ENCODE measurements at places on chromosomes 11 and 22.

GRCh38 chr11:133966172-133966651, 9.4 kb upstream of the IGSF9B start:
- peak; percentile 74 for DNase-seq

GRCh38 chr22:40215266-40215665, 37.5 kb downstream of the TNRC6B start:
- no peak for DNase-seq

- DNase-seq, result no peak
Measured at GRCh38 chr11:116611998-116612620, 160.7 kb downstream of the BUD13 start.

DNA sequence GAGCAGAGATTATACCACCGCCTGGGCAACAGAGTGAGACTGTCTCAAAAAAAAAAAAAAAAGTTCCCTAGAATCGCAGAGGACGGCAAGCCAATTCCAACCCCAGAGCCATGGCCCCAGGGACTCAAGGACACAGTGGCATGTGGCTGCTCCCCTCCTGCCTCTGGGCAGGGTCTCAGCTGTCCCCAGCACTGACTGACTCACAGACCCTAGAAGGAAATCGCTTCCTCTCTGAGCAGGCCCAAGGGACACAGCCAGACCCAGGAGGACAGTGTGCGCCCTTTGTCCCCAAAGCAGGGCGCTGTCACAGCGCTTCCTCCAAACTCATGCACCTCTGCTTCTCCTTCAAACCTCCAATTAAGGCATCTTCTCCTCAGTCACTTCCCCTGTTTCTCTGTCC, 2.3 kb downstream of the PACSIN3 start:
- no peak for DNase-seq

DNA sequence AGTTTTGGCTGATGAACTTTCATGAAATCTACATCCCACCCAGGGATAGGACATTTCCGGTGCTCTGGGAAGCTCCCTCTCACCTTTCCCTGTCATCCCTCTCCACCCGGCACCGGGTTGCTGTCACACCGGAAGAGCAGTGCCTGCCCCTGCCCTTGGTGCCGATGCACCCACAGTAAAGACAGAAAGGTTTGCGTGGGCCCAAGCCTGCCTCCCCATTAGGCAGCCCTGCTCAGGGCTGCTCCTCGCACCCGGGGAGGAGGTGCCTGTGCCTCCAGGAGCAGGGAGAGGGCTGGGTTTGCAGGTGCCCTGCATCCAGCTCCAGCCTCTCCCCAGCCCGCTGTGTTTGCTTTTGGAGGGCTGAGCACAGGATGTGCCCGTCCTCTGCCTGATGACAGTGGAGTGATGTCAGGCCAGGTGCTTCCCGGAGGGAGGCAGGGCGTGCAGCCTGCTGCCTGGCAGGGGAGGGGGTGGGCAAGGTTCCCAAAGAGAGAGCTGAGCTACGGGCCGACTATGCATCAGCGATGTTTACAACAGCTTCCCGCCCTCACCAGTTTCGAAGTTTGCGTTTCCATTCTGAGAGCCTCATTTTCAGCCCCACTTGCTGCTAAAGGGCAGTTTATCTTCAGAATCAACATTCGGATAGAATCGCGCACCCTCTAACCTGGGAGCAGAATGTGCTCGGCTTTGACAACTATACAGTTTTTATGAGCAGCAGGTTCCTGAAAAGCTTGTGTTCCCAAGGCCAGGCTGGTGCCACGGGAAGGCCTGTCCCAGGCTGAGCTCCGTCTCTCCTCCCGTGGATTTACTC, 83.2 kb upstream of the CLDN5 start:
- no peak for DNase-seq

DNA sequence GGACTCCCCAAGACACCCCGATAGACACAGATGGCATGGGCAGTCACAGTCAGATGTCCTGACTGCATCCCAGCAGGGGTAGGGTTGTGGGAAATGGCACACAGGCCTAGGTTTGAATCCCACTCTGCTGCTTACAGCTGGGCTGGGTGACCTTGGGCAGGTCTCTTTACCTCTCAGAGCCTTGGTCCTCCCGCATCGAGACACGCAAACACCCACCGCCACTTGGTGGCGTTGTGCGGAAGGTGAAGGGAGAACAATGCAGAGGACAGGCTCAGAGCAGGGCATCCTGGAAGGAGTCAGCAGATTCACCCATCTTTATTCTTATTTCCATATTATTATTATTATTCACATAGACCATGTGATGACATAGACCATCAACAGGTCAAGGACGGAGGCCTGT, 140.5 kb downstream of the MIAT start:
- no peak for DNase-seq

GRCh38 chr11:84255483-84255882, 969.3 kb upstream of the CCDC90B start:
- no peak for DNase-seq

- DNase-seq, result peak; percentile 46
Measured at GRCh38 chr22:28950617-28951411, 67.4 kb downstream of the ZNRF3 start.

DNA sequence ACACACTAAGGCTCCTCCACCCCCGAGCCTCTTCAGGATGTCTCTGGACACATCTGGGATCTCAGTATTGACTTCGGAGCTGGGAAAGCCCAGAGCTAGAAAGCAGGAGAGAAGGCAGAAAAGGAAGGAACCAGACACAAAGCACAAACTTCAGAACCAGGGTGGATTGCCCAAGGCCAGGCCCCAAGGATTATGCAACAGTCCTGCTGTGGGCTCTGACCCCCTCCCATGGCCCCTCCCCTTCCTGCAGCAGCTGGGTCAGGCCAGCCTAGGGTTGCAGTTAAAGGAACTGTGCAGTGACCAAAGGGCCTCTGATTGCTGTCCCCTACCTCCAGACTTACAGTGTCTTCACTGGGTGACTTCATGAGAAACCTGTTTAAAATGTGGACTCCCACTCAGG, 5.3 kb downstream of the KCNE3 start:
- DNase-seq, result peak; percentile 17

DNA sequence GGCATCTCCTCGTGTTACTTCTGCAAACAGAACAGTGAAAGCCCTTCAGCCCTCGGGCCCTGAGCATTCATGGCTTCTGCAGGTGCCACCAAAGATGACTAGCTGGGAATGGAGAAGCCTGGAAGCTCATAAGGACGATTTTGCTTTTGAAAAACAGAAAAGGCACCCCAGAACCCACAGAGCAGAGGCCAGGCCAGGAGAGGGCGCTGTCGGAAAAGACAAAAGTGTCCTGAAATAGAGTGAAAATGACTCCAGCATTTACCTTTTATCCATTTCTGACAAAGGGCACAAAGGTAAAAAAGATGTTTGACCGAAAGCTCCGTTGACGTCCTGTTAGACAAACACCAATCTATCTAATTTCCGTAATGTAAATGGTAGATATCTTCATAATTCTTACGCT, 37.6 kb downstream of the ZNF195 start:
- peak; percentile 33 for DNase-seq

GRCh38 chr11:64560139-64560771, 30.8 kb upstream of the SLC22A12 start:
- DNase-seq, result no peak

- no peak for DNase-seq
Measured at GRCh38 chr11:46712874-46713576, 6.0 kb upstream of the F2 start.

- no peak for DNase-seq
Measured at GRCh38 chr22:17665854-17666253, 27.3 kb downstream of the BCL2L13 start.

GRCh38 chr11:67056267-67057204, at the start of gene RHOD:
RHOD (plus strand) TSS chr11:67056847; CDS start chr11:67056903, 56 bp downstream.
- peak; percentile 69 for DNase-seq

GRCh38 chr11:65047581-65048422, 6.8 kb downstream of the SAC3D1 start:
- DNase-seq, result peak; percentile 21

DNA sequence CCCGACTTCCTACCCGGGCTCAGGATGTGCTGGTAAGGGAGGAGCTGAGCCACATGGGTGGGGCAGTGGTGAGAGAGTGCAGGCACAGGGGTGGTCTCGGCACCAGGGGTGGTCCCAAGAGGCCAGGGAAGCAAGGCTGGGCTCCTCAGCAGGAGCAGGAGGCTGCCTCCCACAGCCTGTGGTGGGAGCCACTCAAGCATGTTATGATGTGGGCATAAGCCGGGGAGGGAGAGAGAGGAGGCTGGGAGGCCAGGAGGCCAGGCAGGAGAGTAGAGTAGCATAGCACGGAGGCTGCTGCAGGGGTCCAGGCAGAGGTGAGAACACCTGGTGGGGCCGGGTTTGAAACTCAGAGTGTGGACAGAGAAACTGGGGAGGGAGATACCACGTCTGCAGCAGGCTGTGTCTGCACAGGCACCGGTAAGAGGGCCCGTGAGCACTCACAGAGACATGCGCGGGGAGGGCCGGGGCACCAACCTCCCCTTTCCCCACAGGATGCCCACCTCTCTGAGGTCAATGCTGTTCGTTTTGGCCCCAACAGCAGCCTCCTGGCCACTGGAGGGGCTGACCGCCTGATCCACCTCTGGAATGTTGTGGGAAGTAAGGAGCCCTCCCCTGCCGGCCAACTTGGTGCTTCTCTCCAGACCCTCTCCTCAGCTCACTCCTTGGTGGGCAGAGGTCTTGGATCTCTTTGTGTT, 10.7 kb downstream of the ATG16L2 start:
- no peak for DNase-seq

- no peak for DNase-seq
Measured at GRCh38 chr11:120714438-120714837, 202.9 kb downstream of the GRIK4 start.

DNA sequence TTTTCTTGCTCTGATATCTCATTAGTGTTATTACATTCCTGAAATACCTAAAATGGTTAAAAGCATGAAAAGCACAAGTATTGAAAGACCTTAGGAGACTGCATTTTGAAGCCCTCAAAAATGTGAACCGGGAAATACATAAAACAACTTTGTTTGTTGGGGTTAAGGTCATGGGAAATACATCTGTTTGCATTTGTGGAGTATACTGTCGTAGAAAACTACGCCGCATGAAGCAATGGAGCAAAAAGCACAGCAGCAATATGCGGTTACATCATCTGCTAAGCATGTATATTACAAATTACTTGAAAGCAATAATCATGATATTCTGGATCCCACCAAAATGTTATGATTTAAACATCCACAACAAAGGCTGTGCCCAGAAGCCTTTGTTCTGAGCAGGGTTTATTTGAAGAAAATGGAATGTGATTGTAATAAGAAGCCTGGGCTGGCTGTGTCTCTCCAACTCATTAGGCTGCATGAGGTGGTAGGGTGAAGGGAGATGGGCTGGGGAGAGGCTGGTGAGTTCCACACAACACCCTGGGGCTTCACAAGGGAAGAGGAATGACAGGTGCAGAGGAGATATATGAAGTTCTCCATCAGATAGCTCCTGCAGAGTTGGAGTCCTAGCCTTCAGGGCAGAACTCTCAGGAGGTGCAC, 64.7 kb upstream of the LIN7C start:
- DNase-seq, result peak; percentile 78

DNA sequence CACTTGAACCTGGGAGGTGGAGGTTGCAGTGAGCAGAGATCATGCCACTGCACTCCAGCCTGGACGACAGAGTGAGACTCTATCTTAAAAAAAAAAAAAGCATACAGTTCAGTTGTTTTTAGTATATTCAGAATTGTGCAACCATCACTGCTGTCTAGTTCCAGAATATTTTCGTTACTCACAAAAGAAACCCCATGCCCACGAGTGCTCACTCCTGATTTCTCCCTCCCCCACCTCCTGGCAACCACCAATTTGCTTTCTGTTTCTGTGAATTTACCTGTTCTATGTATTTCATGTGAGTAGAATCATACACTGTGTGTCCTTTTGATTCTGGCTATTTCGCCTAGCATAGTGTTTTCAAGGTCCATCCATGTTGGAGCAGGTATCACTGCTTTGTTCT, 24.8 kb downstream of the PTPRJ start:
- DNase-seq, result no peak

GRCh38 chr11:133180201-133180600, 352.1 kb downstream of the OPCML start:
- no peak for DNase-seq

DNA sequence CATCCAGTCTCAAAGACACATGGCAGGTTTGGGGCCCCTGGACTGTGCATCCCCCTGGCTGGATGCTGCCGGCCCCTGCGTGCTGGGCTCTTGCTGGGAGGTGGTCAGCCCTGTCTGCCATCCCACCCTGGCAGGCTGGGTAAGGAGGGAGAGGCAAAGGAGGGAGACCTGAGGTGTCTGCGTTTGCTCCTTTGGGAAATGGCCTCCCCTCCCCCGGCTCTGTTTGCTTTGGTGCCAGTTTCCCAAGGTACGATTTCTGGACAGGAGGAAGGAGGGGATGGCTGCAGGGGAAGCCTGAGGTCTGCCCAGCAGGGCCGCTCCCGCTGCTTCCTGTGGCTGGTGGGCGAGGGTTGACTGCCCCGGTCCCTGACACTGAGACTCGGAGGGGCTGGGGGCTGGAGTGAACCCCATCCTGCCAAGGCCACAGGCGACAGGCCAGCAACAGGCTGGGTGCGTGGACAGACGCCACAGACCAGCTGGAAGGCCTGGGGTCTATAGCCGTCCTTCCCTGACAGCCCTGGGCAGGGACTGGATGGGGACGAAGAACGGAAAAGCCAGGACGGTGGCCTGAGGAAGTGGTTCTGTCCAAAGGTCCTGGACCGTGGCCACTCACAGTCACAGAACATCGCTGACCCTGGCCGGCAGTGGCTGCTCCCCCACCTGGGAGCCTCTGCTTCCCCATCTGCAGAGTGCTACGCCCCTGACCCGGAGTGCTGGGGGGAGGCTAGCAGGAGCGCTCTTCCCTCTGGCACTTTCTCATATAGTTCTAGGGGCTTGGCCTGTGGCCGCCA, 38.0 kb downstream of the OSBPL5 start:
- DNase-seq, result no peak

GRCh38 chr11:122578171-122578825, 77.2 kb upstream of the UBASH3B start:
- no peak for DNase-seq

DNA sequence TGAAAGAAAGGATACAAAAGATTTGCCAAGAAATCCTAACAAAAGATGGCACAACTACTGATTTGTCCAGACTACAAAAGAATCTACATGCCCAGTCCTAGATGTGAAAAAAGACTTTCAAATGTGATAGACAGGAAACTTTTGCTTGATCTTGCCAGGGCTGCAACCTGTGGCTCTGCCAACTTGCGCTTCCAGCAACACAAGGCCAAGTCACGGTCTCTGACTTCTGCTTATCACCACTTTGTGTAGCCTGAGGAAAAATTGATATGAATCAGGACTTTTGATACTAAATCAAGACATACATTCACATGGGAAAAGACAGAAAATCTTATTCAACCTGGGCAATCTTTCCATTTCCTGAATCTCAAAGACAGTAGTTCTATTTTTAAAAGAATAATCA, 366.0 kb downstream of the RAB38 start:
- DNase-seq, result no peak

GRCh38 chr11:46611526-46612304, 5.3 kb downstream of the HARBI1 start:
- no peak for DNase-seq

- DNase-seq, result no peak
Measured at GRCh38 chr11:35077709-35078469, 61.1 kb upstream of the CD44 start.

DNA sequence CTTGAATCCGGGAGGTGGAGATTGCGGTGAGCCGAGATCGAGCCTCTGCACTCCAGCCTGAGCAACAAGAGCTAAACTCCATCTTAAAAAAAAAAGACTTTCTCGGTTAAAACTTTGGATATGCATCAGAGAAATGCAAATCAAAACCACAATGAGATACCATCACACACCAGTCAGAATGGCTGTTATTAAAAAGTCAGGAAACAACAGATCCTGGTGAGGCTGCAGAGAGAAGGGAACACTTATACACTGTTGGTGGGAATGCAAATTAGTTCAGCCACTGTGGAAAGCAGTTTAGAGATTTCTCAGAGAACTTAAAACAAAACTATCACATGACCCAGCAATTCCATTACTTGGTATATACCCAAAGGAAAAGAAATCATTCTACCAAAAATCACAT, 619.4 kb upstream of the KIRREL3 start:
- no peak for DNase-seq
